Mammary epithelial cell (primary cell): ENCODE measurements at places on chromosomes 4 and X. TPM values are rescaled to one million over a fixed set of nuclear protein-coding genes. Genes with fewer than 3 reads are reported as not detected.

- DNase-seq: peak; percentile 85
Observed at GRCh38 chr4:28436191-28437080, 1575.8 kb downstream of the STIM2 start.

- DNase-seq: no peak
Observed at GRCh38 chr4:4506961-4507360, 34.9 kb downstream of the STX18 start.

DNA sequence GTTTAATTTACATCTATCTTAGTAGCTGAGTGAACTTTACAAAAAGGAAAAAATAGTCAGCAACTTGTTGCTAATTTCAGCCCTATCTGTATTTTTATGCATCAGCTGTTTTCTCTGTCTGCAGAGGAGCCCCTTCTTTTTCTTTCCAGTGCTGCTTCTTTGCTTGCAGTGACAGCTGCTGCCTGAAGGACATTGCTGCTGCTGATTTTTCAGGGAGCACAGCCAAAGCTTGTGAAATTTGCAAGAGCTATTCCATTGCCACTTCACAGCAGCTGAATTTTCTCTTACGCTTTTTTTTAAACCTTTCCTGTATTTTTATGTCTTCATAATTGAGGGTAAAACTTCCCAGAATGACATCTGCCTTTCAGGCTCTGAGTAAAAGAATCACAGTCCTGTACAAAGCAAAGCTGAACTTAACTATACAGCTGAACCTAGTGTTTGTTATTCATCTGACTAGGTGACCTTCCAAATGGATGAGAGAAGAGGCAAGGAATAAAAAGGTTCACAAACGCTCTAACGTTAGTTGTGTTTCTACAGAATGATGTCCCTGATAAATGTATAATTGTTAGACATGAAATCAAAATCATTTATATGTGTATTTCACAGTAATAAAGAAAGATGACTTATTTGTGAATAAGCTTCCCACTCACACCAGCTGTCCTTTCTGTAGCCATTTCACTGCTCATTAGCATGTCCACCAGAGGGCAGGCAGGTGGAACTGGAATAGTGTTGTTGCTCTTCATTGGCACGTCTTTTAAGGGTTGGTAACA, 541.4 kb downstream of the ADGRL3 start:
- DNase-seq: peak; percentile 15

- peak; percentile 88 for DNase-seq
Observed at GRCh38 chr4:39697740-39698423, at the start of gene UBE2K. Gene UBE2K (plus strand): TSS chr4:39698136. CDS start chr4:39698328, 192 bp downstream.

- DNase-seq: peak; percentile 66
Observed at GRCh38 chr4:69860521-69861298, 765 bp upstream of the SULT1E1 start.

- peak; percentile 53 for DNase-seq
Observed at GRCh38 chr4:8414377-8414776, 26.1 kb downstream of the ACOX3 start.

The MAGEE1 gene
- 0.95 TPM for polyA plus RNA-seq

The FDCSP gene
- not detected for polyA plus RNA-seq

The GRIA3 gene
- polyA plus RNA-seq: 0.06 TPM
